Activated naive CD8-positive, alpha-beta T cell treated with anti-CD3 and anti-CD28 coated beads for 36 hours (primary cell): ENCODE measurements at places on chromosomes 11 and 22. TPM values are rescaled to one million over a fixed set of nuclear protein-coding genes. Genes with fewer than 3 reads are reported as not detected.

DNA sequence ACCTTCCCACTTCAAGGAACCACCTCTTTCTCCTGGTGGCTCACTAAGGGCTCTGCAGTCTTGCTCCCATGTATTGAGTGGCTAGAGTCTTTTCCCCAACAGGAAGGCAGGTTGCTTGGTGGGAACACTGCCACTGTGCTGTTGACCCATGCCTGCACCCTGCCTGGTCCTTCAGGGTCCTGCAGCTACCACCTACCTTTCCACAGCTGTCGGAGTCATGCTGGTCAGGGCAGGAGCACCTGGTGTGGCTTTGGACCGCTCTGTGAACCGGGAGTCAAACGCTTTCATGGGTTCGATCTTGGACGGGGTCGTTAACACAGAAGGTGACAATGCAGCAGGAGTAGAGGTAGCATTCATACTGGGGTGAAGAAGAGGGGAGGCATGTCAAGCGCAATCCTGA, 56.1 kb downstream of the HIRA start:
- H3K27ac ChIP-seq: no peak overlapping the region
- H3K36me3 ChIP-seq: peaks cover 4% of the 10 kb centered on the region
- no peak overlapping the region for H3K4me3 ChIP-seq
- no peaks in the 10 kb centered on the region for H3K4me1 ChIP-seq
- H3K27me3 ChIP-seq: no peaks in the 10 kb centered on the region

Gene ALKBH8
- total RNA-seq: 19.8 TPM

DNA sequence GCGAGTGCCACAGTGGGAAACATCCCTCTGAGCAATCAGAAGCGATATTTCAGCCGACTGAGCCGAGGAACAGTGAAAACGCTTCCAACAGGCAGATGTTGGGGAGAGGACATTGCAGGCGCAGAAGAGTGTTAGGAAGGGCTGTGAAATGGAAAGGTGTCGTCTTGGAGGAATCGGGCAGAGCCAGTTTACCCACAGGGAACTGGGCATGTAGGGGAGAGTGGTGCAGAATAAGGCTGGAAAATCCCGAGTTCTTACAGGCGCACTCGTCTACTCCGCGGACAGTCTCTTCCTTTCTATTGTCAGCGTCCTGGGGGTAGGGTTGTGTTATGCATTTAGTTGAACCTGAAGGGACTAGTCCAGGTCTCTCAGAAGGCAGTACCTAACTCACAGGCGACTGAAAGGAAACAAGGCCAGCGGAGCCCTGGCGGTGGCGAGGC, 1.1 kb upstream of the APLP2 start:
- peaks cover 32% of the 10 kb centered on the region for H3K27me3 ChIP-seq
- H3K27ac ChIP-seq: peak overlapping the region; percentile 58
- peak overlapping the region; percentile 90 for H3K4me3 ChIP-seq
- H3K36me3 ChIP-seq: no peaks in the 10 kb centered on the region
- no peak for DNase-seq
- H3K4me1 ChIP-seq: peaks cover 23% of the 10 kb centered on the region

Gene CCDC85B
- 78.5 TPM for total RNA-seq

- H3K27ac ChIP-seq: peak overlapping the region; percentile 96
- peak; percentile 80 for DNase-seq
- H3K4me1 ChIP-seq: peaks cover 48% of the 10 kb centered on the region
- peak overlapping the region; percentile 98 for H3K4me3 ChIP-seq
- H3K27me3 ChIP-seq: no peaks in the 10 kb centered on the region
Measured at GRCh38 chr22:36386351-36386899, 1.3 kb downstream of the MYH9 start.

GRCh38 chr11:117064275-117064674, 34.0 kb downstream of the SIK3 start:
- no peak overlapping the region for H3K4me3 ChIP-seq
- peaks cover 9% of the 10 kb centered on the region for H3K36me3 ChIP-seq
- peak overlapping the region; percentile 83 for H3K27ac ChIP-seq
- H3K4me1 ChIP-seq: peaks cover 72% of the 10 kb centered on the region

Gene IGLL5
- total RNA-seq: 0.93 TPM

Gene YAP1
- total RNA-seq: 0.06 TPM

Gene GSTT2
- not detected for total RNA-seq

DNA sequence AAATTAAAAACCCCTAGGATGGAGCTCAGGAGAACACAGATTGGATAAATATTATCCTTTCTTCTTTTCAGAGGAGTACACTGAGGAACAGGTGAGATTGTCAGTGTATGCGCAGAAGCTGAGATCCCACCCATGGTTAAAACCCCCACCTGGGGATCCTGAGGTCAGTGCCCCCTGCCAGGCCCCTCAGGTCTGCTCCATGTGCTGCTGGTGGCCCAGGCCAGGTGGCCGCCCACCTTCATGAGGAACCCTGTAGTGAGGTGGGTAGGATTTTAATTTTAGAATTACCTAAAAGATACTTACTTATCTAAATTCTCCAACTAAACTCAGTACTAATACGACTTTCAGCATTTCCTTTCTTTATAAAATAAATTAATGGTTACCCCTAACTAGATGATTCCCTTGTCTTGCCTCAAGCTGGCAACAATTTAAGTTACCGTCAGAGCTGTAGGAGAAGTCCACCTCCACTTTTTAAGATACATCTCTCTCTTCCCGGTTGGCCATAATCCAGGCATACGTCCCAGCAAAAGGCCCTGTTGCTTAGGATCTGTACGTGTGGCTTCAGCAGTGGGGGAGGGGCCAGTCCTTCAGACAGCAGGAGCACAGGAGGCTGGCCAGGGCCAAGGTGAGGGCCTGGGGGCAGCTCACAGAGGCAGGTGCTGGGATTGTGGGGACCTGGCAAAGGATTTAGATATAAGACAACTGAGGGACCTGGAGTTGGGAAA, 61.5 kb upstream of the PITPNB start:
- H3K36me3 ChIP-seq: no peaks in the 10 kb centered on the region
- H3K4me1 ChIP-seq: peaks cover 2% of the 10 kb centered on the region
- DNase-seq: no peak
- H3K4me3 ChIP-seq: no peak overlapping the region
- no peaks in the 10 kb centered on the region for H3K27me3 ChIP-seq
- peak overlapping the region; percentile 42 for H3K27ac ChIP-seq

DNA sequence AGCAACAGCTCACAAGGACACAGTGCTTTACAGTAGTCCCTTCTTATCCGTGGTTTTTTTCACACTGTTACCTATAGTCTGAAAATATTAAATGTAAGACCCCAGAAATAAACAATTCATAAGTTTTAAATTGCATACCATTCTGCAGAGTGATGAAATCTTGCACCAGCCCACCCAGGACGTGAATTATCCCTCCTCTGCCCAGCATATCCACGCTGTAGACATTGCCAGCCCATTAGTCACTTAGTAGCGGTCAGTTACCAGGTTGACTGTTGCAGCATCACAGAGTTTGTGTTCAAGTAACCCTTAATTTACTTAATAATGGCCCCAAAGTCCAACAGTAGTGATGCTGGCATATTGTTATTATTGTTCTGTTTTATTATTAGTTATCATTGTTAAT, 3.6 kb downstream of the CLTCL1 start:
- no peak overlapping the region for H3K27ac ChIP-seq
- H3K36me3 ChIP-seq: no peaks in the 10 kb centered on the region
- H3K4me3 ChIP-seq: no peak overlapping the region
- H3K4me1 ChIP-seq: peaks cover 21% of the 10 kb centered on the region

GRCh38 chr11:86141727-86142126, 72.8 kb upstream of the PICALM start:
- no peak overlapping the region for H3K4me3 ChIP-seq
- no peaks in the 10 kb centered on the region for H3K27me3 ChIP-seq
- no peak for DNase-seq
- H3K27ac ChIP-seq: no peak overlapping the region
- H3K4me1 ChIP-seq: peaks cover 18% of the 10 kb centered on the region
